ENCODE measurements at places on chromosomes 12 and 14.

GRCh38 chr14:50031602-50032313 is 84.6 kb downstream of the VCPKMT start:
- no peak for DNase-seq

DNA sequence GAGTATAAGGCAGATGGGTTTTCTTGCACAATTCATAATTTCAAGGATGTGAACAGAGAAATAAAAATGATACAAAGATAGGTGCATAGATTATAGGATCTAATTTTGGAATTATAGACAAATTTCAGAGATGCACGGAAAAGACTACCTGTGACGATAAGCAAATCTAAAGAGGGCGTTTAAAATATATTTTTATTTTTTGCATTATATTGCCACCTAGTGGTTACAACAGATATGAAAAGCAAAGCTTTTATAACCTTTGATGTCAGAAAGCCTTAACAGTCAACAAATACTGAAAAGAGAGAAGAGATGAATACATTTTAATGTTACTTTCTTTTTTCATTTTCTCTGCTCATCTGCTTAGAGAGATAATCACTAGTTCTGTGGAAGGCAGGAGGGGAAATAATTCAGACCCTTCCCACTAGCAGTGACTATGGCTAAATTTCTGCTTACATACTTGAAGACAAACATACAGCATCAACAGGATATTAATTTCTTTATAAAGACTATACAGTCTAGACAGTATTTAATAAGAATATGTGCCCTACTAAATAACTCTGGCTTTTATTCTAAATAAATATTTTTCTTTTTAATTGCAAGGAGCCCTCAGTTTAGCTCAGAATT is 46.3 kb downstream of the NTS start:
- no peak for DNase-seq

DNA sequence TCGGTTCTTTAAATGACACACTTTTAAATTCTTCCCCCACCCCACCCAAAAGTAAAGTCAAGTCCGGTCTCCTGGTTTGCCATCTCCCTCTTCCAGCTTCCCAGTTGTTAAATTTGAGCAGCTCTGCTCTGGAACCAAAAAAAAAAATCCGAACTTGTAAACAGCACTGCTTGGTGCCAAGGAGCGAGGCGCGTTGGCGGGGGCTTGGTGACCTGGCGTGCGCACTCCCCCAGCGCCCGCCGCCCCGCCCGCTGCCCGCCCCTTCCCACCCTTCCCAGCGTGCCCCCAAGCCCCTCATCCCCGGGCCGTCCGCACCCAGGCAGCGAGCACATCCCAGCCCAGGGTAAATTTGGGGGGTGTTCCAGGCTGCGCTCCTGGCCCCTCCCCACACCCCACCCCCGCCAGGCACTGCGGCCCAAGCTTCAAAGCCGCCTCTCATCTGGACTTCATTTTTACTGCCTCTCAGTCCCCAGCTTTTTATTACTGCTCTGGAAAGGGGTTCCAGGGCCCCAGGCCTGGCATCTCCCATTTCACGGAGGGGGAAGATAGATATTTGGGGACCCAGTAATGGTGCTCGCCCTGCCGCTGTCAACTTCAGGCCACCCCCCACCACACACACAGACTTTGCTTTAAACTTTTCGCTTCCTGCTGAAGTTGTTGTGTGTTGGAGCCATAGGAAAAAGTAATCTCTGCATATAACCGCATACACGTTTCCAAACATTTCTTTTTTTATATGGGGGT is 11.7 kb upstream of the ITGB7 start:
- no peak for DNase-seq

DNA sequence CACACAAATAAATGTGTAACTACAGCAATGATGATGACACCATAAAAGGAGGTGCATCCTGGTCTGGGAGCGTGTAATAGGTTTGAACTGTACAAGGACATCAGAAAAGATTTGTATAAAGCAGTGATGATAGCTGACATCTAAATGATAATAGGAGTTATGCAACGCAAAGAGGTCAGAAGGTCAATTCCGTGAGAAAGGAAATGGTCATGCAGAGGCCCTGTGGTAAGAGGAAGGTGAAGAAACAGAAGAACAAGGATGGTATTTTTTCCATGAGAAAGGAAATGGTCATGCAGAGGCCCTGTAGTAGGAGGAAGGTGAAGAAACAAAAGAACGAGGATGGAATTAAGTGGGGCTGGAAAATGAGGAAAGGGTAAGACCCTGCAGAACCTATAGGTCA is 106.7 kb upstream of the TMPO start:
- DNase-seq = no peak

DNA sequence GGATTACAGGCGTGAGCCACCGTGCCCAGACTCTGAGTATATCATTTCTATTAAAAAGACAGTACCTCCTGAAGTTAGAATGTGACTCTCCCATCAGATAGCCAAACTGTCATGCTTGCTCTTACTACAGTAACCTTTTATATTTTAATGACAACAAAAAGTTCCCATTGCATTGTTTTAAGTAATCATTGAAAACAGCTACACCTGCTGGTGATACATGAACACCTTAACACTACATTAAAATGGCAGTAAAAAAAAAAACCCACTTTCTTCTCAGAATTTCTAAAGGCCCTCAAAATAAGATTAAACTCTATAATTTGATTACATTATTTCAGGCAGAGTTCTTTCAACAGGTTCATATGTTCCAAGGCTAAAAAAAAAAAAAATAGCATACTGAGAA is 76.7 kb downstream of the SH2B3 start:
- no peak for DNase-seq

- no peak for DNase-seq
These were observed 2.0 kb downstream of the ZBTB25 start for GRCh38 chr14:64501411-64502171.

DNA sequence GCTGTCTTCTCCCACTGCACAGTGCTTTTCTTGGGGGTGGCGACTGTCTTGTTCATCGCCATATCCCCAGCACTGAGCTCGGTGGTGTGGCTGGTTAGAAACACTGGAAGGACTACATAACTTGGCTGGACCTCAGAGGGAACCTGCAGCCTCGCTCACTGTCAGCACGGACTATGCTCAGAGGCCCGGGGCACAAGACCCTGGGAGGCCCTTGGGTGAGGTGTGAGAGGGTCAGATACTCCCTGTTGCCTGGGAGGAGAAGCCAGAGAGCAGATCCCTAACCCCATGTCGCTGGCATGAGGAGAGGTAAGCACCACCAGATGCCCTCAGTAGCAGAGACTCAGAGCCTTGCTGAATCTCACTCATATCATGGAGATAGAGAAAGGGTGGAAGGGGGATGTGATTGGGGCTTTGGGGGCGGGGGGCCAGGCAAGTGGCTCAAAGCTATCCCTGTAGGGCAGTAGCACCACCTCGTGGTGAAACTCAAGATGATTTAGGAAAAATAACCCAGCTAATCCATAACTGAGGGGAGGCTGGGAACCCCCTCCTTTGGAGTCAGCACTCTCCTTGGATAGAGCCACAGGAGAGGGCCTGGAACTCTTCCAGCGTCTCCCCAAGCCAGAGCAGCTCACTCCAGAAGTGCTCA is 18.7 kb upstream of the HDAC7 start:
- DNase-seq = no peak

DNA sequence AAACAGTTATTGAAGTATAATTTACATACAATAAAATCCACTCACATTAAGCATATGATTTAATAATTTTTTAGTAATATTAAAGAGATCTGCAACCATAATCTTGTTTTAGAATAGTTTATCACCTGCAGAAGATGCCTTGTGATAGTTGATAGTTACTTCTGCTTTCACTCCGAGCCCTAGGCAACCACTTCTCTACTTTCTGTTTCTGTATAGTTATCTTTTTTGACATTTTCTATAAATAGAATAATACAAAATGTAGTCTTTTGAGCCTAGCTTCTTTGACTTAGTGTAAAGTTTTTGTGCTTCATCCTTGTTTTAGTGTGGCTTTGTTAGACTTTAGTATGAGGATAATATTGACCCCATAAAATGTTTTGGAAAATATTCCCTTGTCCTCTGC is 111.0 kb downstream of the MNAT1 start:
- DNase-seq = no peak

DNA sequence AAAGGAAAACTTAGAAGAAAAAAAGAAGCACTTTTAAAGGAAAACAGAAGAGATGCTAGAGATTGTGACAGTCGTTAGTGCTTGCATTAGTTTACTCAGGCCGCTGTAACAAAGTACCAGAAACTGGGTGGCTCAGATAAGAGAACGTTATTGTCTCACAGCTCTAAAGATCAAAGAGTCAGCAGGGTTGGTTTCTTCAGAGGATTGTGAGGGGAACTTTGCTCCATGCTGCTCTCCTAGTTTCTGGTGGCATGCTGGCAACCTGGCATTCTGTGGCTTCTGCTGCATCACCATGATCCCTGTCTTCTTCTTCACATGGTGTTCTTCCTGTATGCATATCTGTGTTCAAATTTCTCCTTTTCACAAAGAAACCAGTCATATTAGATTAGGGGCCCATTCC is 119.4 kb upstream of the PLEKHA5 start:
- DNase-seq = no peak

- DNase-seq = no peak
These were observed 39.6 kb upstream of the TRAF3 start for GRCh38 chr14:102737402-102738372.

GRCh38 chr14:96962337-96962736 is 165.2 kb downstream of the VRK1 start:
- peak; percentile 30 for DNase-seq

- no peak for DNase-seq
These were observed 89.4 kb downstream of the SLC15A4 start for GRCh38 chr12:128734371-128734770.

GRCh38 chr12:54680374-54680773 is 32.2 kb upstream of the DCD start:
- DNase-seq = no peak

DNA sequence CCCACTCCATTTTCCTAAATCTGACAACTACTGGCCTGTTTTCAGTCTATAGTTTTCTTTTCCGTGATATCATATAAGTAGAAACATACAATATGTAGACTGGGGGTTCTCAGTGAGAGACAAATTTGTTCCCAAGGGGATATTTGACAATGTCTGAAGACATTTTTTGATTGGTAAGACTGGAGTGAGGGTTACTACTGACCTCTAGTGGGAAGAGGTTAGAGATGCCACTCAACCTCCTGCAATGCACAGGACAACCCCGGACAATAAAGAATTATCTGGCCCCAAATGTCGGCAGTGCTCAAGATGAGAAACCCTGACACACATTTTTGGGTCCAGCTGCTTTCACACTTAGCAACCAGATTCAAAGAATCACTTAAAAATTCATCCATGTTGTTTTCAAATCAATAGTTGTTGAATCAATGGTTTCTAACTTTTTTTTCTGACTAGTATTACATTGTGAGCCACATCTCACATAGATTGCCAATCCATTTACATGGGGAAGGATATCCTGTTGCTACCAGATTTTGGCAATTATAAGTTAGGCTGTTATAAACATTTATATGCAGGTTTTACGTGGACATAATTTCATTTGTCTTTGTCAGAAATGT is 307.1 kb downstream of the RPL10L start:
- no peak for DNase-seq

- no peak for DNase-seq
These were observed 10.9 kb upstream of the GSC start for GRCh38 chr14:94780536-94781399.

GRCh38 chr12:25074954-25075353 is 120.0 kb downstream of the DNAI7 start:
- no peak for DNase-seq

GRCh38 chr12:47740606-47741339 is 15.5 kb upstream of the ENDOU start:
- no peak for DNase-seq

DNA sequence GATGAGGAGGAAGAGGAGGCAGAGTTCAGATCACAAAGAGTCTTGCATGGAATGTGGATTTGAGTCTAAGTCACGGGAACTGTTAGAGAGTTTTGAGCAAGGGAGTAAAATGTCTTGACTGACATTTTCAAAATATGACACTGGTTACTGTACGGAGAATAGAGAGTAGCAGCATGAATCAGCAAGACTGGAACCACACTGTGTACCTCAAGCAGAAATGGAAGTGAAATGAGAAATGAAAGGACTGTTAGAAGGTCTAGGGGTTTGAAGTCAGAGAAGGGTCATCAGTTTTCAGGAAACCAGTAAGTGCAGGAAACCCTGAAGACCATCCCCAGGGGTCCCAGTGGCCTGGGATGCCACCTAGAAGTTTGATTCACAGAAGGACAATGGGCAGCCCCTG is 236.3 kb downstream of the GALC start:
- no peak for DNase-seq

DNA sequence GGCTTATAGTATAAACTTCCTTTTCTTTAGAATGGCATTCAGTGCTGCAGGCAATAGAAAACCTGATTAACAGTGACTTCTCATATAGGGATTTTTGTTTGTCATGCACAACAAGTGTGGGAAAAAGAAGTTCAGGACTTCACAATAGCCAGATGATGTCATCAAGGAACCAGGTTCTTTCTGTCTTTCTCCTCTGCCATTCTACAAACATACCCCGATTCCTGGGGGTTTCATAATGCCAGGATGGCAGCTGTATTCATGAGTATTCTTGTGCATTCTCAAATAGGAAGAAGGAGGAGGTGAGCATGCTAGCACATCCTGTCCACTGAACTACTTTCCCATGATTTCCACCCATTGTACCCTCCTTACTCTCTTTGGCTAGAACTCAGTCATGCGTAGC is 182.7 kb upstream of the EEA1 start:
- DNase-seq = no peak

DNA sequence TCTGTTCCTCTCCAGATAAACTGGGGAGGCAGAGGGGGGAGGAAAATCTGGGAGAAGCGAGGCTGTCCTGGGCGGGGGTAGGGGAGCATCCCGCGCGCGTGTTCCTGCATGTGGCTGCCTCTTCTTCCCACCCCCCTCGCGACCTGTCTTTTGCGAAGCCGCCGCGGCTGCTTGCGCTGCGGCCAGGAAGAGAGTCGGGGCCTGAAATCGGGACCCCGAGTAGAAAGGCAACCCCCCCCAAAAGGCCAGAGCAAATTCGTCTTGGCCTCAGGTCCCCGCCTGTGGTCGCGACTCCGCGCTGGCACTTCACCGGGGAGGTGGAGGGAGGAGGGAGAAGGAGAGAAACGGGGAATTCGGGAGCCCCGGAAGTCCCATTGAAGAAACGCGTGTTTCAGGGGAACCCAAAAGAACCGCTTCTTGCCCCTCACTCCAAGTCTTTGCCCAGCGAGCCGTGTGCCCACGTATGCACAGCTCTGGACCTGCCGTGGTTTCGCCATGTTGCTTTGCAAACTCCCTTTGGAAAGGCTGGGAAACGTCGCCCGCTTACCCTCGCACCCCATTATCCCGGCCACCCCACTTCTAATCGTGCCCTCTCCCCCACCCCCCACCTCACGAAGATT is 944 bp downstream of the CCND2 start:
- DNase-seq = no peak

GRCh38 chr12:98109266-98109665 is 406.1 kb upstream of the TMPO start:
- DNase-seq = no peak

All from activated gamma-delta T cell treated with Interleukin-2 at 50 U/mL for 16 hours (primary cell).